Aortic smooth muscle cell (primary cell): ENCODE measurements at places on chromosomes 6 and 20. TPM values are rescaled to one million over a fixed set of nuclear protein-coding genes. Genes with fewer than 3 reads are reported as not detected.

COX4I2 gene
- total RNA-seq, result not detected in 2 replicates

GCNT2 gene
- total RNA-seq, result 4.0 and 12.3 TPM in 2 replicates

MRPL14 gene
- 34.4 and 43.9 TPM in 2 replicates for total RNA-seq

PRL gene
- total RNA-seq, result not detected in 2 replicates

IYD gene
- under 0.01 TPM in 1 of 2 replicates, not detected in the other for total RNA-seq

RIMS4 gene
- 0.06 TPM in 1 of 2 replicates, not detected in the other for total RNA-seq

TAP1 gene
- total RNA-seq, result 35.9 and 41.0 TPM in 2 replicates
